ENCODE measurements at places on chromosomes 1 and 21.
A peak's percentile ranks its signal among the peaks of the same experiment; 100 is the strongest.

DNA sequence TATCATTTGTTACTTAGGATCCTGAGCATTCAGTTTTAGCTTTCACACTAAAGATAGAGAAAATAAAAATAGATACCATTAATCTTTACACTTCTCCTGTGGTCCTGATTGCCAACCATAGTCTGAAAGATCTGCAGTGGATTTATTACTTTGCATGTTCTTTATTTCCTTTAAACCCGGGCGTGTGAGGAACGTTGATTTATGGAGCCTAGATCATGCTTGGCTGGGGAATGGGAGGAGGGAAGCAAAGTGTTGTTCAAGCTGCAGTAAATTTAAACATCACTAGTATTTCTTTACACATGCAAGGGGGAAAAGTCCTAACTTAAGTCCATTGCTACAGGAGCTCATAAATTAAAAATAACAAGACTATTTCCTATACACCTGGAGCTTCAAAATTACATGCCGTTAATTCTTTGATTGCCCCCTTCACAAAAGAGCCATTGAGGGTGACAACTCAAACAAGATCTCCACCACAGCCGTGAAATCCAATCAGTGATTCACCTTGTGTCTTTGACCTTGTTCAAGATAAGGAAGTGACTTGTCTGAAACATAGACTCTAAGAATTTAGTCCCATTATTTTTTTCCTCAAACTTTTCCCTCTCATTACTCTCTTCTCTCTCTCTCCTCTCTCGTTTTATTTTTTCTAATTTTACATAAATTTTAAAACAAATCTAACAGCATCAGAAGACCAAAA lies 282.7 kb downstream of the KIF26B start:
- no peak for DNase-seq

GRCh38 chr1:54819733-54820132 lies 18.6 kb upstream of the TTC22 start:
- no peak for DNase-seq

DNA sequence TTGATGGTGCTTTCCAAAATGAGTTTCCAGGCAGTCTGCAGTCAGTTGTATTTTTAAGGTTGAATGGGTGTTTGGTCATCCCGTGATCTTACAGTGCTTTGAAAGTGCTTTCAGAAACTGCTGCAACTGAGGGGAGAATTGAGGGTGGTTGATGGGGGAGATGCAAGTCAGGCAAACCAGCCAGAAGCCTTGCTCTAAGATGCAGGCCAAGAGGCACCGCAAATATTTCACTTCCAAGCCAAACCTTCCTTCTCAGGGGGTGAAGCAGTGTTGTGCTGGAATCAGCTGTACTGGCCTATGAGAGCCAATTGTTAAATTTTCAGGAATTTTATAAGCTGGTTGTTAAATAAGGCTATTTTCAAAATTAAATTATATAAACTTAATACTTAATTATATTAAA lies 151.6 kb downstream of the KCNJ6 start:
- no peak for DNase-seq

DNA sequence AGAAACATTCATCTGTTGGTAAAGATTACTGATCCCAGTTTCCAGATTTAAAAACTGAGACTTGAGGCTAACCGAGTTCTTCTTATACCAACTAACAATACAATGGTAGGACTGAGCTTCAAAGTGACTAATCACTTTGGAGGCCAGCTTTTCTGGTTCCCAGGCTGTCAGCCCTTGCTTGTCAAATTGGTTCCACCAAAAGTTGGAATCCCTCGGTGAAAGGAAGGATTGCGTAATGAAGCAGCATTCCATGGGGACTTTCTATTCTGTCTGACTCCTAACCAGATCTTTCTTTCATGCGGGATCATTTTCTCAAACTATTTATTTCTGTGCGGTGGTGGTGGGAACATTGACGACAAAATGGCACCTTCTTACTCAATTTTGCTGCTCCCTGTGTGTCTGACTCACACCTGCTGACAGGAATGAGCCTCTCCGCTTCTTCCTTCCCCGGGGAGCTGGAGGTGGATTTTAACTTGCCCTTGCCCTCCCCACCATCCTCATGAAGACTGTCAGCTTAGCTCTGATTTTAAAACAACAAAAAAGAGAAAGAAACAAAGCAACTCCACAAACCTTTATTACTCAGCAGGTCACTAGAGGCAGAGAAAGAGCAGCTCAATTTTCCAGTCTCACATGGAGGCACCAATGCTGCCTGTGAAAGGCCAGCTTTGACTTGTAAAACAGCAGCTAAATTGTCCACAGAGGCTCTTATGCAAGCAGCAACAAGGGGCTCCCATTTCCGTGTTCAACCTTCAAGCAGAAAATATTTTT lies 32.9 kb upstream of the RASAL2 start:
- no peak for DNase-seq

DNA sequence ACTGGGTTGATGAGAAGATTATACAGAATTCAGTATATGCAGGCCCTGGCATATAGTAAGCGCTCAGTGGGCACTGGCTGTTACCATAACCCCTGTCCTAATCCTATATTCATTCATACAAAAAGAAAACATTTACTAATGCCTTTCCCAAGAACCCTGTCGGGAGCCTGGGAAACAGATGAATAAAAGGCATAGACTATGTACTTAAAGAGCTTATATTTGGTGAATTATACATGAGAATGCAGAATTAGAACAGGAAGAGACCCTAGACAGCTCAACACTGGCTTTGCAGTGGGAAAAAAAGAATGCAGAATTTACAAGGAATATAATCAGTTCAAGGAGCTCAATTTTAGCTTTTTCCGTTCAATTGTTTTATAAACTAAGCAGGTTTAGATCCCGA lies 10.9 kb downstream of the AK2 start:
- DNase-seq, result no peak

GRCh38 chr1:165463978-165464377 lies 19.1 kb upstream of the RXRG start:
- DNase-seq, result no peak

- DNase-seq, result no peak
These were observed 41.4 kb upstream of the KIF1B start for GRCh38 chr1:10168912-10169514.

DNA sequence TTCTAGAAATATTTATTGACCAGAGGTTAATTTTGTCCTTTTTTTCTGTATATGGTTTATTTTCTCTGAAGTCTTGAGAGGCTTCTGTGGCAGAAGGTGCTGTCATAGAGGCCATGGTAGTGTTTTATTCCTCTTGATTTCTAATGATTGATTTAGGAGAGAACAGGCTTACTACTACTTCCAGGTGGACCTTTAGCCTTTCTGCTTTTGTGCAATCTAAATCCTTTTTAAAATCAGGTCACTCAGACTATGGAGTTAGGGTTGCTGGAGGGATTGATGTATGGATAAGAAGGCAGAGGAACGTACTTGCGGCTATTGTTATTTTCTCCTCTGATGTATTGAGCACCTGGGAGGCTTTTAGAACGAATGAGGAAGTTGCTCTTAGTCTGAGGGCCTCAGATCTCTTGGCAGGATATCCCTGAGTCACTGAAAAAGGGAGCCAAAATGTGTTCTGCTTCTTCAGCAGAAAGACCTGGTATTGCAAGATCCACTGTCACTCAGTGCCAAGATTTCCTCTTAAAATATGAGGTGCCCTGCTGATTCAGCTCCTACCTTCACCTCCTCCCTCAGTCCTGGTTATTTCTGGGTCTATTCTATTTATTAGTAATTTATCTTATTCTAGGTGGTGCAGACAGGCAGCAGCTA lies 277.4 kb downstream of the ZNF648 start:
- no peak for DNase-seq

GRCh38 chr1:85359874-85360721 lies 83.7 kb upstream of the BCL10 start:
- no peak for DNase-seq

DNA sequence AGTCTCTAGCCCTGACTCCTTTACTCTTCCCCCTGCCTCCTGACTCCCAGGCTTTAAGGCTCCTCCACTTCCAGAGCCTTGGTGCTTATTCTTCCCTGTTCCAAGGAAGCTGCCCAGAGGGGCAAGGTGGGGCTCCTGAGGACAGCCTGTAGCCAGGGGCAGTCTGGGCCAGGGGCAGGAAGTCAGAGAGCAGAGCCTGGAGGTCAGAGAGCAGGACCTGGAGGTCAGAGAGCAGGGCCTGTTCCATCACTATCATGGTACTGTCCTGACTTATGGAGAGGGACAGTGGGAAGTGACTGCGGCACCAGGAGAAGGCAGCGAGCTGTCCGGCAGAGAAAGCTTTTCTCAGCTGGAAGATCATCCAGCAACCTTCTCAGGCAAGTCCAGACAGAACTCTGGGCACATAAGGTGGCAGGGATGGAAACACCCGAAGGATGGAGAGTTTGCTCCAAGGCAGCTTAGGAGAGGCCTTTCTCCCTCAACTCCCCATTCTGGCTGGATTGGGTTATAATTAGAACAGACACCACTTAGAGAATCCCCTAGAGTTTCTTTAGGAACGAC lies 25.0 kb downstream of the PLXNA2 start:
- no peak for DNase-seq

GRCh38 chr1:92464588-92465255 lies 22.0 kb downstream of the GFI1 start:
- DNase-seq, result no peak

- DNase-seq, result no peak
These were observed 1.6 kb downstream of the DDI2 start for GRCh38 chr1:15618655-15619525.

GRCh38 chr1:218572050-218572449 lies 226.9 kb downstream of the TGFB2 start:
- no peak for DNase-seq

- DNase-seq, result peak; percentile 30
These were observed 26.9 kb downstream of the TOMM20 start for GRCh38 chr1:235101558-235102258.

- no peak for DNase-seq
These were observed 450.1 kb upstream of the BEND5 start for GRCh38 chr1:49226758-49227157.

DNA sequence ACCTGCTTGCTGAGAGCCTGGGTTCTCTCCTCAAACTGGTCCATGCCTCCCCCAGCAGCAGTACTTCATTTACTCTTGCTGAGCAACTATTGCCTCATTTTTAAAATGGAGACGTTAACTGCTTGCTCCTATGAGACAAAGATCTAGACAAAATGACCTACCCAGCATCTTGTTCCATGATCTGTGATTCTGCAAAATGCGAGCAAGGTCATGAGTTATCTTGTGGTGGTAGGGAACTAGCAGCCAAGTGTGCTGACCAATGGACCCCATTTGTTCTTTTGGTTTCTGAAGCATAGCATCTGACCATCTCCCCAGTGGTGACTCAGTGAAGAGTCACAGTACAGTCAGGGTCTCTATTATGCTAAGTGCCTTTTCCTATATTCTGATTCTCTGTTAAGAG lies 40.4 kb downstream of the TBX15 start:
- DNase-seq, result no peak

DNA sequence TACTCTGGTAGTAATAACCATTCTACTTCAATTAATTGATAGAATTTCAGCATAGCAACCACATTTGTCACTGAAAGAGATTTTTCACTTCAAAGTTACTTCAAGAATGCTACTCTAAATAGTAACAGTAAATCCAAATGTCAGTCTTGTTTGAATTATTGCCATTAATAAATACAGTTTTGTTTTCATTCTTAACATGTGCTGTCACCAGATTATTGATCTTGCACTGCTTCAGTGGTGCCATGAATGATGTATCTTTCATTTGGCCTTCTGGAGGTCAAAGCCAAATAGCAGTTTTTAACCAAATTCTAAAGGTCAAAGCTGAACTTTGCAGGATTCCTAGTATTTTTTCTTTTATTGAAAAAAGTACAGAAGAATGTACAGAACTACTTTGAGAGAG lies 199.5 kb downstream of the PATJ start:
- DNase-seq, result no peak

DNA sequence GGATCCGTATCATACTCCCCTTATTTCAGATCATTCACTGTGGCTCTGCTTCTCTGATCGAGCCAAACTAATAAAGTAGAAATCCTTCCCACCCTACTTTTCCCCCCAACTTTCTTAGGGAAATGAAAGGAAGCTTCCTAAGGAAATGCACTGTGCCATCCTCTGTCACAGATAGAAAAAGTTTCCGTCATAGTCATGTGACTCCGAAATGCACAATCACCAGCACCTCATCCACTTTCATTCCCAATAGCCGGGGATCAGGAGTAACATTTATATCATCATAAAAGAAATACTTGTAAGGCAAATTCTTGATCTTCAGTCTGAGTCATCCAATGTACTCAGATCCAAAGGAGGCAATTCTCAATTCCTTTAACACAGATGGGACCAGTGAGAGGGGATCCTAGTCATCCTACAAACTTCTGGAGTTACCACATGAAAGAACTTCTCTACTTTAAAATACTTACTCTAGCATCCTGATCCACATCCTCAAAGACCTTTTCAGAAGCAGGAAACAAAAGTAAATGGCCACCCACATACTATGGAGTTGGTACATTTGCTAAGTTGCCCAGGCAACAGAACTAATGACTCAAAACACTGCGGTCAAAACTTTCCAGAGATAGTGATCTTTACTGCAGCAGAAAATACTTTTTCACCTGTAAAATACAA lies 97.8 kb upstream of the ZC3H11B start:
- DNase-seq, result no peak

- DNase-seq, result no peak
These were observed 147.0 kb downstream of the NRIP1 start for GRCh38 chr21:14917762-14918161.

- peak; percentile 73 for DNase-seq
These were observed 6.4 kb upstream of the EPHA2 start for GRCh38 chr1:16162163-16162822.

DNA sequence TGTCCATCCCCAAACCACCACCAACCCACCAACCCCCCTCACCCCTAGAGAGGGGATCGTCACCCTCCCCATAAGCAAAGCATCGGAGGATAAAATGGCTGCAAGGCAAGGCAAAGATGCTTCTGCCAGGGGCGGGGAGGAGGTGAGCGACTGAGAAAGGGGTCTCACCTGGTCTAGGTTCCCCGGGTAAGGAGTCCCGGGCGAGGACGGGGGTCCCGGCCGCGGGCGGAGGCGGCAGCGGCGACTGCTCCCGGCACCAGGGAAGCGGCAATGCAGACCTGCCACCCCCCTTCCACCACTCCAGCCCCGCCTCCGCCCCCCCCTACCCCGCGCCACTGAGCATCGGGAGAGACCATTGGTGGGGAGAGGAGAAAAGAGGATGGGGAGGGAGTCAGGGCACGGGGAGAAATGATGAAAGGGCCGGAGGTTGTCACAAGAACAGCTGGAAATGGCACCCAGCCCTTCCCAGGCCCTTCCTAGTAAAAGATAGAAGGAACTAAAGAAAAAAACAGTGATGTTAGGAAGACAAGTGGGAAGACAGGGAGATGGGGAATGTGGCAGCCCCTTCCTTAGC lies at the start of gene SV2A:
TSS of gene SV2A (minus strand) at position 274 of the 574 bp plus-strand sequence. CDS start 4,004 bp downstream, outside the sequence.
- peak; percentile 79 for DNase-seq

DNA sequence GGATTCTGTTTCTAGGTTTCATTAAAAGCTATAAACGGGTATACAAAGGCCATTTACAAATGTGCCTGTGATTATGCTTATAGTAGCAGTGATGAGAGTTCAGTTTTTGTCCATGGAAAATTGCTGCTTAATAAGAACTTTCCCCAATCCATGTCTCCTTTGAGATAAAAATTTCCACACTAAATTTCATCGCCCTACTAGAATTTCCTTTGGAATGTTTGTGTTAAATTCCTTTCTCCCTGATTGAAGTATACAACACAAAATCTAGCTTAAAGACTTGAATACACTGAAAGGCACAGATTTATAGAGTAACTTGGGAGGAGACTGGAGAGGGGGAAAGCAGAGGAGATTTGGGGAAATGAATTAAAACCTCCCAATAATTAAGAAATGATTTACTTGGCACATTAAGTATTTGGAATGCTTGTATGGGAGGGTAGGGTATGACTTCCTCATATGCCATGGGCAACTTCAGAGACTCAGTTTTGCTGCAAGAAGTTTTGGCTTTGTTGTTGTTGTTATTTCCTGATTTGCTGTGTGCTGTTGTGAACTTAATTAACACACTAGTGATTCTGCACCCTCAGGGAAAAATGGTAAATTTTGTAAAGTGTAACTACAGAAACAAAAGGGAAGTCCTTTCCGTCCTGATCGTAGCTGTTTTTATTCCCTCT lies 157.6 kb upstream of the LMO4 start:
- DNase-seq, result no peak
